ENCODE measurements at places on chromosomes 7 and 10.

DNA sequence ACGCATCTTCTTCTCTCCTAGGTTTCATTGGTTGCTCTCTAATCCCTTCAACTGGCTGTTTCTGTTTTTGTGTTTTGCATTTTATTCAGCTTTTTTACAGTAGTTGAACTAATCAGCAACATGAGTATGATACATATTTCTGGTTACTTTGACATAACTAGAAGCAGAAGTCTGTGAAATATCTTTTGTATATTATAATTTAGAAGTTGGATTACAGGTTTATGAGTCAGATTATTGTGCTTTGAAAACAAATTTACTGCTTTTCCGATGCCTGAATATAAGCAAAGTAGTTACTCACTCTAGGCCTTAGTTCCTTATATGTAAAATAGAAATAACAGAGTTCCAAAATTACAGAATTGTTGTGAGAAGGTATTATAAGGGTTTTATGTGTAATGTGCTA, 96.2 kb upstream of the MEOX2 start:
- DNase-seq = no peak

DNA sequence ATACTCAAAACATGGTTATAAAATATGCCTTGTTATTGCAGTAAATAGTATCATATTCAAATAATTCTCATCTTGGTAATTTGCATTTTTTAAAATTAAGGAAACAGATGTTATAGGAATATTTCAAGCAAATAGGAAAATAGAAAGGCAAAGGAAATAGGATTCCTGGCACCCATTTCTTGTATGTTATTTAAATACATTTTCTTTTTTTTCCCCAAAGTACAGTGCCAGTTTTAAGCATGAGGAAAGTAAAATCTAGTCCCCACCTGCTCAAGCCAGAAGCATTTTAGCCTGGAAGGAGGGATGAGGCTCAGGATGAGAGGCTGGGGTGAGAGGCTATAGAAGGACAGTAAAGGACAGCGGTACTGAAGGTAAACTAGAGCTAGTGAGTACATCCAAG, 38.1 kb downstream of the GNAT3 start:
- no peak for DNase-seq

- DNase-seq = no peak
Observed at GRCh38 chr7:118140468-118140867, 43.5 kb upstream of the LSM8 start.

GRCh38 chr10:104581884-104582601, 59.0 kb upstream of the SORCS3 start:
- no peak for DNase-seq

GRCh38 chr10:116216676-116217075, 56.3 kb downstream of the GFRA1 start:
- no peak for DNase-seq

GRCh38 chr7:18363751-18364380, 131.7 kb upstream of the HDAC9 start:
- DNase-seq = no peak

GRCh38 chr7:137626469-137627067, 220.2 kb downstream of the DGKI start:
- DNase-seq = no peak

DNA sequence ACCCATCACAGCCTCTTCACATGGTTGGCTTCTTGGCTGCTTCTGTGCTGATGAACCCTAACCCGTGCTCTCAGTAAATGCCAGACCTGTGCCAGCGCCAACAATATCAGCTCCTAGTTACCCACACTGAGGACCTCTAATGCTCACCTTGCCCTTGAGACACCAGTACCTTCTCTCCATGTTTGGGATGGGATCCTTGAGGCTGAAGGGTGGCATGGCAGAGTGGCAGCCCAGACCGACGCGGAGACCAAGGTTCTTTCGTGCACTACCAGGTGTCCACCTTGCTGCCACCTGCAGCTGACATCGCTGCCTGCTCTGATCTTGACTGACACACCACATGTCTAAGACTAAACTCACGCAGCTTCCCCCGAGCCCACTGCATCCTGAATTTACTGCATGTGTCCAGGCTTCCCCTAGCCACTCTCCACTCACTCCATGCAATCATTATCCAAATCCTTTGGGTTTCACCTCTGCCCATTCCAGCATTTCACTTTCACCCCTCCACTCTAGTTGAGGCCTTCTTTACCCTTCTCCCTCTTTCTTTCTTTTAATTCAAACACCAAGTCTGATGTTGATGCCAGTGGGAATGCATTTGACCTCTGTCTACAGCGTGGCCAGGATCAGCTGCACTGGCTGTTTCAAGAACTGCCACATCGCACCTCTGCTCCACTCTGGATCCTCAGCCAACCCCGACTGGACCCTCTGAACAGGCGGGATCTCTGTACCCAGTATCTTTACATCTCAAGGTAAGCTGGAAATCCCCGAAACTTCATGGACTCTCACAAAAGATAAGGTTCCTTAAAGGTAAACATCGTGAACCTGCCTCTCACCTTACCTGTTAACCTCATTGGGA, 294.9 kb downstream of the GLRX3 start:
- DNase-seq = no peak

DNA sequence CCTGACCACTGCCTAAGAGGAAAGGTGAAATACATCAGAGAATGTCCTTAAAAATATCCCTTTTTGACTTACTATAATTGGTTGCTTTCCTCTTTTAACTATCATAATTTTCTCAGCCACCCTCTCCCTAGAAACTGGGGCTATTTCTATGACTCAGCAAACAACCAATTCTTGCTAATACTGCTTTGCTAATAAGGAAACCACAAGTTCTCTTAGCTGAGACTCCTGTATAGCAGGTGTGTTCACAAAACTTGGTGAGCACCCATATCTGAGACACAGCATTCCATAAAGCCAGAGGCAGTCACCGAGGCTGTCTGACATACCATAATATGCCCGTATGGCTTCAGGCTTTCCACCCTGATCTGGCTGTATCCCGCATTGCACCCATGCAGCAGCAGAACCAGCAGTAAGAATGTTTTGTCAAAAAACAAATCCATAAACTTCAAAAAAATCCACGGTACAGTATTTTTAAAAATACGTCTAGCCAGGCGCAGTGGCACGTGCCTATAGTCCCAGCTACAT, 191.7 kb upstream of the C7orf33 start:
- no peak for DNase-seq

- DNase-seq = no peak
Observed at GRCh38 chr7:35596061-35596460, 98.9 kb downstream of the HERPUD2 start.

GRCh38 chr7:117995850-117996650, 122.8 kb upstream of the CTTNBP2 start:
- DNase-seq = no peak

- DNase-seq = no peak
Observed at GRCh38 chr7:38830826-38831225, 78.2 kb downstream of the VPS41 start.

- no peak for DNase-seq
Observed at GRCh38 chr10:93596539-93596938, 4.5 kb downstream of the RBP4 start.

DNA sequence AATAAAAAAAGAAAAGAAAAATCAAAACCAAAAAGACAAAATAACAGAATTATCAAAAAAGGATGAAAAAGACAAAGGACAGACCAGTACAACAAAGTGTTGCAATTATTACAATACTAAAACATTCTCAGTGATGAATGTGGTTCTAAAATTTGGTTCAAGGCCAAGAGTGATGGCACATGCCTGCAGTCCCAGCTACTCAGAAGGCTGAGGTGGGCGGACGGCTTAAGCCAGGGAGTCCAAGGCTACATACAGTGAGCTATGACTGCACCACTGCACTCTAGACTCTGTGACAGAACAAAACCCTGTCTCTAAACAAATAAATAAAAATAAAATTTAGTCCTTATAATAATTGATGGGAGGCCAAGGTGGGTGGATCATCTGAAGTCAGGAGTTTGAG, 14.5 kb downstream of the BAZ1B start:
- no peak for DNase-seq

- DNase-seq = no peak
Observed at GRCh38 chr10:13587391-13587790, 626 bp downstream of the PRPF18 start.

GRCh38 chr7:105195891-105196290, 181.9 kb downstream of the KMT2E start:
- no peak for DNase-seq

GRCh38 chr10:79047584-79047874, 21.2 kb upstream of the ZMIZ1 start:
- DNase-seq = no peak

GRCh38 chr10:70430493-70431445, 10.7 kb downstream of the NODAL start:
- no peak for DNase-seq

DNA sequence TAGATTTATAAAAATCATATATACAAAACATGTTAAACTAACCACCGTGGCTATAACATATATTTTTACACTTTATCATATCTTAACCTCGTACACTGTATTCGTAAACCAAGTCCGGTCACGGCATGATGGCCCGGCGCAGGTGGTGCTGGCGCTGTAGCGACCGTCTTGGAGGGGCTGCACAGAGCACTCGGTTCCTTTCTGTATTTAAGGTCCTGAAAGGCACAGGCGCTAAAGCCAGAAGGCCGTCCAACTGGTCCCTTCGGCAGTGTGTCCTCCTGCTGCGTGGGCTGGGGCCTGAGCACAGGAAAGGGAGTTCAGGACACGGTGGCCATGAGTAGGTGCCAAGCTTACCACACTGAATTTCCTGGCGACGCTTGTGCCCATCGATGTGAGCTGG, 33.8 kb downstream of the AMZ1 start:
- DNase-seq = no peak

GRCh38 chr7:36870625-36871354, 146.5 kb upstream of the AOAH start:
- no peak for DNase-seq

GRCh38 chr10:102800611-102801335, 36.4 kb downstream of the CYP17A1 start:
- DNase-seq = no peak

- DNase-seq = no peak
Observed at GRCh38 chr7:106823631-106824030, 41.5 kb upstream of the PIK3CG start.

- DNase-seq = no peak
Observed at GRCh38 chr10:52447931-52448353, 133.9 kb downstream of the DKK1 start.

- DNase-seq = no peak
Observed at GRCh38 chr10:6072215-6072934, 10.2 kb upstream of the IL2RA start.

DNA sequence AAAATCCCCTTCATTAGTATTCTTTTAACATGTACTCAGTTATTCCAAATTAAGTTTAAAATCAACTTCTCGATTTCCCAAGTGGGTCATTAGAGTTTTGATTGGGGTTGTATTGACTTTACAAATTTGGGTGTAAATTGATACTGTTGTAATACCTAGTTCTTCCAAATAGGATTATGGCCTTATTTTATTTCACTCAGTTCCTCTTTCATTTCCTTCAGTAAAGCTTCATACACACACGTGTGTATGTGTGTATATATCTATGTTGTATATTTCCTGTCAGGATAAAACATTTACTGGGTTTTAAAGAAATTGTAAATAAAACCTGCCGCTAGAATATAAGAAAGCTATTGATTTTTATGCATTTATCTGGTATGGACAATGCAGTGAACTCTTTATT, 15.9 kb downstream of the YME1L1 start:
- DNase-seq = no peak

- DNase-seq = no peak
Observed at GRCh38 chr7:109354000-109354399, 784.3 kb downstream of the DNAJB9 start.

DNA sequence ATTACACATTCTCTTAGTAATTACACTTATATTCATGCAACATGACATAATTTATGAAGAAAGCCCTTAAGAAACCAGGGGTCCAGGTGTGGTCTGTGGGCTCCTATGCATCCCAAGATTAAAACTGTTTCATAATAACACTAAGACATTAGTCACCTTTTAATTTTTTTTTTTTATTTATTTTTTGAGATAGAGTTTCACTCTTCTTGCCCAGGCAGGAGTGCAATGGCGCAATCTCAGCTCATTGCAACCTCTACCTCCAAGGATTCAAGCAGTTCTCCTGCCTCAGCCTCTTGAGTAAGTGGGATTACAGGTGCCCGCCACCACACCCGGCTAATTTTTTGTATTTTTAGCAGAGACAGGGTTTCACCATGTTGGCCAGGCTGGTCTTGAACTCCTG, 12.5 kb downstream of the GDI2 start:
- DNase-seq = no peak

DNA sequence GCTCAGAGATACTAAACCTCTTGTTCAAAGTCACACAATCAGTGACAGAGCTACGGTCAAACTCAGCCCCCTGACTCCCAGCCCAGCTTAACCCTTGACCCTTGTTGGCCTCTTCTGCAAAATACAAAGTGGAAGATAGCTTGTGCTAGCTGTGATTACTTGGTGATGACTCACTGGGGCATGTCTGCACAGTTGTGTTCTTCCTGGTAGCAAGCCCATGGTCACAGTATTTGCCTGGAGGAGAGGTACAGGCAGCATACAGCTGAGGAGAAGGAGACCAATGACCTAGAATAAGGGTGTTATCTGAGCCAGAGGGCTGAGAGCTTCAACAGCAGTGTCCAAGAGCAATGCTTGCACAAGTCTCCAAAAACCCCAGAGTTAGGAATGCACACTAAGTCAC, 5.7 kb upstream of the HSPA12A start:
- DNase-seq = no peak
